ENCODE measurements at places on chromosomes 5 and 9.

GRCh38 chr9:90508940-90509339 is 133.7 kb downstream of the DIRAS2 start:
- DNase-seq, result no peak

GRCh38 chr9:84722388-84722989 is 53.0 kb downstream of the NTRK2 start:
- no peak for DNase-seq

- no peak for DNase-seq
Observed at GRCh38 chr5:53549792-53550191, 10.6 kb upstream of the NDUFS4 start.

GRCh38 chr9:13532407-13532806 is 252.9 kb upstream of the MPDZ start:
- no peak for DNase-seq

DNA sequence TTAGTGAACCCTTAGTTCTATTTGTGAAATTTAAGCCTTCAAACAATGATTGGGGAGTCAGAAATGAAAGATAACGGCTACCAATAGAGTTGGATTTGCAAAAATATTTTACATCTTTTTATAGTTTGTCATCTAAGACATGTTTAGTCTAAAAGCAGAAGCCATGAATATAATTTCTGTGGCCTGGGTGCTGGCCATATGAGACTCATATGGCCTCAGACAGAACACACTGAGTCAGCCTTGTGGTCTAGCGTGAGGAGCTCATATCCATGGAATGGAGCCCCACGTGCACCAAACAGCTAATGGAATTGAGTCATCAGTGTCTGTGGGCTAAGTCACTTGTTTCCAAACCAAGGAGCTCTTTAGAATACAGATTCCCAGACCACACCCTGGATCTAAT is 240.7 kb upstream of the NREP start:
- DNase-seq, result peak; percentile 98
